ENCODE measurements at places on chromosomes 12 and 14.
A peak's percentile ranks its signal among the peaks of the same experiment; 100 is the strongest.

DNA sequence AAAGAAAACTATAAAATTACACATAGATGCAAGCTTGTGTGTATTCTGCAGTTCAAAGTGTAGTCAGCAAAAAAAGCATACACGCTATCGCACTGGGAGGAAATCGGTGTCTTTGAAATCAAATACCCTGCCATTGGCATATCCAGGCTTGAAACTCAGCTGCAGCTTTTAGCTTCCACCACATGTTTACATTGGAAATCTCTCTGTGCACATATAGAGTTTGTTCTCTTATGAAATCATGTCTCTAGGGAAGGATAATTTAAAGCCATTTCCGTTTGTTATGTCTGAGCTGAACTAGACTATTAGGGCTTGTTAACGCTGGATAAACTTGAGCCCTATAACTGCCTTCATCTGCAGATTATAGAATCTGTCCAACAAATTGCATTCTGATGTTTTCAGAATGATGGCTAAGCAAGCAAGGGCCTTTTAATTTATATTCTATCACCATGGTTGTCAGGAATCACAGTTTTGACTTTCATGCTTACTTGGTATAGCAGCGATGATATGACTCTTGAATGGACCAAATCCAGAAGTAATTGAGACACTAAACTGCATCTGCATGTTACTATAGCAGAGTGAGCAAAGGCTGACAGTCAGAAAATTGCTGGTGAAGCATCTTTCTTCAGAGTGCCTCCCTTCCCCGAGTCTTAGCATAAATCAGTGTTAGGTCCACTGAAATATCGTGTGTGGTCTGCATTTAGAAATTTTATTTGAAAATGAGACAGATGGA lies 442.8 kb downstream of the ZFP36L1 start:
- DNase-seq, result peak; percentile 35

DNA sequence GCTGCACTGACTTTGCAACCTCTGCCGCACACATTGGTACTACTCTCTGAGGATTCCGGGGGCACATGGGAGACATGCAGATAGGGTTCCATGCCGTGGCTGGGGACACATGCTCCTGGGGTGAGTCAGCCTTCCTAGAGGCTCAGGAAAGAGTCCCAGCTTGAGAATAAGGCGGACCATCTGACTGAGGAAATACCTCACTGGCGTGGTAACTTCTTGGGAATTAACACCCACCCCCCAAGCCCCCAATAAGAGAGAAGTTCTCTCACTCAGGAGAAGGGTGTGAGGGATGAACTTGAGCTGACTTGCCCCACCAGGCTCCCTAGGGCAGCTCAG lies 23.2 kb downstream of the PLXNC1 start:
- no peak for DNase-seq

GRCh38 chr14:66403183-66403582 lies 83.0 kb upstream of the CCDC196 start:
- DNase-seq, result peak; percentile 34

DNA sequence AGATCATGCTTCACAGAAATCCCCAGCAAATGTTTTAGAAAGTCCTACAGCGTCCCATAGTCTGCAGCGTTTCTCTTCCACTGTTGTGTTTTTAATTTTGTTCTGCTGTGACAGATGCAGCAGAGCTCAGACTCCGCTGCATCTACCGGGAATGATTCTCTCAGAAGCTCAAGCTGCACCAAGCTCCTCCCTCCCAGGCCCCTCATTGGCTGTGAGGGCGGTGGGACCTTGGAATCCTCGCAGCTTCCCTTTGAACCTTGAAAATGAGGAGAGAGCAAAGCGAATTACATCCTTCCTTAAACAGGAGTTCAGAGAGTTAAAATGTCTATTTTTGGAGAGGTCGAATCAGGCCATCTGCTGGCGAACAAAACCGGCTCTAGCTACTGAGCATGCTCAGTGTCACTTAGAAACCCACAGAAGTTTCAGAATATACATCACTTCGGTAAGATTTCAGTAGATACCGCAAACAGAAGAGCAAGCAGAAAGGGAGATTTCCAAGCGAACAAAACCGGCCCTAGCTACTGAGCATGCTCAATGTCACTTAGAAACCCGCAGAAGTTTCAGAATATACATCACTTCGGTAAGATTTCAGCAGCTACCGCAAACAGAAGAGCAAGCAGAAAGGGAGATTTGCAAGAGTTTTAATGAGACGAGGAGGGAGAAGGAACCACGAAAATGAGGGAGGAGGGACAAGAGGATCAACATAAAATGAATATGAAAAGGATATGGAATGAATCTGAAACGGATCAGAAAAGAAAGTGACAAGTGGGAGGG lies at the start of gene ABCD2:
TSS of gene ABCD2 (minus strand) at position 144 of the 774 bp plus-strand sequence. CDS start 188 bp downstream, outside the sequence.
- DNase-seq, result peak; percentile 18

DNA sequence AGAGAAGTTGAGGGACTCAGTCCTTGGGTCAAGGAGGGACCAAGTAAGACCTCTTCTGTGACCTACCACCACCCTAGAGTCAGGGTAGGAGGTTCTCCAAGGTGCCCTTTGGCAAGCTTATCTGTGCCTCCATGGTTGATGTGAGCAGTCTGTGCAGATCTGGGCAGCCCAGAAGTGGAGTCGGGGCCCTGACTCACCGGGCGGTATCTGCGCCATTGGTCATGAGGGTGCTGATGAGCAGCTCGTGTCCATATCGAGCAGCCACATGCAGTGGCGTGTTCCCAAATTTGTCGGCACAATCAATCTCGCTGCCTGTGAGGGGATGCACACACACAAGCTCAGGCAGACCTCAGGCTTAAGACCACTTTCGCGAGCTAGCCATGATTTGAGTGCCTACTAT lies 5.1 kb downstream of the ANKRD52 start:
- no peak for DNase-seq

- DNase-seq, result no peak
These were observed 742 bp downstream of the SPSB2 start for GRCh38 chr12:6872073-6873048.

DNA sequence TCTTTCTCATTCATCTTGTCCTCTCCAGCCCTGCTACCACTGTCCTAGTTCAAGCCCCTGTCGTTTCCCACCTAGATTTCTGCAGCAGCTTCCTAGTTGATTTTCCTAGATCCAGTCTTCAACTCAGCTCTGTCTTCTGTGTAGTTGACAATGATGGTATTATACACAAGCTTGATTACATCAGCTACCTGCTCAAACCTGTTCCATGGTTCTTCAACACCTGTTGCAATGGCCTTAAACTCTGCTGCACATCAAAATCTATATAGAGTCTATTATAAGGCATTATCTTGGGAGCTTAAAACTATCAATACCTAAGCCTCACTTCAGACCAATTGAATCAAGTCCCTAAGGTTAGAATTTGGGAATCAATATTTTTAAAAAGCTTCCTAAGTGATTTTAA lies 71.7 kb upstream of the PELI2 start:
- no peak for DNase-seq

DNA sequence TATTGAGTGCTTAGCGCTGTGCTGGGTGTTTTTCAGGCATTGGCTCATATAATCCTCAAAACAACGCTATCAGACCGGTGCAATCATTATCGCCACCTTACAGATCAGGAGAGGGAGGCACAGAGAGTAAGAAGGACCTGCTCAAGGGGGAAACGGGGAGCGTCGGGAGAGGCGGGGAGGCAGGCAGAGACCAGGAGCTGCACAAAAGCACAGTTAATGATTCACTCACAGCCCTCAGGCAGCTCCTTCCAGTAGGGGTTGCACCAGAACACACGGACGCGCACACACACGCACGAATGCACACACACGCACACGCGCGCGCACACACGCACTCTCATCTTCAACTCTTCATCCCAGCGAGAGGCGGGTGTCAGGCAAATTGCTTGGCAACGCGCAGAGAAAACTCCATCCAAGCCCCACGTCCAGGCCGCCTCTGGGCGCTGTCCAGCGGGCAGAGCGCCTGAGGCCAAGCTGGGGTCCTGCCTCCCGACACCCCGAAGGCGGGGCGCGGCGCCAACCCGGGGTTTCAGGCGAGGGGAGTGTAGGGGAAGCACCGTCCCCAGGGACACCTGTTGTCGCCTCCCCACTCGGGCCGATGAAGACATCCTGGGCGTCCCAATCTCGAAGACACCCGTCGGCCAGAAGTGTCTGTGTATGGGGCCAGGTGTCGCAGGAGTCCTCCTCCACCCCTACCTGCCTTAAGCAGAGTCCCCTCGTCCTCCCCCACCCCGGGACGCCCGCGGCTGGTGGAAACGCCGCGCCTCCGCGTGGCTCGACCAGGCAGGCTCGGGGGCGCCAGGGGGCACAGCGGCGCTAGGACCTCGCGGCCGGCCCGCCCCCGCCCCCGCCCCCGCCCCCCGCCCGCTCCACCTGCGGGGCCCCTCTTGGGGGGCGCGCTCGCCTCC lies 35.5 kb upstream of the STON2 start:
- DNase-seq, result no peak

DNA sequence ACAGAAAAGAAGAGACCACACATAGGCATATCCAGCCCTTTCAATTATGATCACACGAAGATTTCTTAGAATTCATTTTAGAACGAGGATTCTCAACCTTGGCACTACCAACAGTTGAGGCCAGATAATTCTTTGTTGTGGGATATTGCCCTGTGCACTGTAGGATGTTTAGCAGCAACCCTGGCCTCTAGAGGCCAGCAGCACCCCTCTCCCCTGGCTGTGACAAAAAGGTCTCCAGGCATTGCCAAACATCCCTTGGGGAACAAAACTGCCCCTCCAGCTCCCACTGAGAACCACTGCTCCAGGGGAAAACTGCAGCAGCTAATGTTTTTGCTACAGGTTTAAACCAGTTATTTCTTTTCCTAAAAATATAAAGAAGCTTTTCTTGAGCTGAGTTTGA lies 7.1 kb downstream of the NT5DC3 start:
- no peak for DNase-seq

DNA sequence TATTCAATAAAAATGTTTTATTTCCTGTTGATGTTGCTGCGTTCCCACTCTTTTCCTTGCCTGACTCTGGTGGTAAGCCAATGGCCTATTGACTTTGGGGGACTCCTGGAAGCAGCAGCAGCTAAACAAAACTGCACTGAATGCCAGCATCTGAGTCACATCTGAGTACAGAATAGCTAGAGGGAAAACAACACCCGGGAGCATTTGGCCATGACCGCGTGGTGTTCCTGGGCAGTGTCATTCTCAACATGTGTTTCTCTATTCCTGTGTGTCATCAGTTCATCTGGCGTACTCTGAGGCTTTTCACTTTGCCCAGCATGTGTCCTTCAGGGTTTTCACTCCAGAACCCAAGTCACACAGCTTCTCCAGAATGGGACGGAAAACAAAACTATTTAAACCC lies 238.8 kb downstream of the PAWR start:
- no peak for DNase-seq

DNA sequence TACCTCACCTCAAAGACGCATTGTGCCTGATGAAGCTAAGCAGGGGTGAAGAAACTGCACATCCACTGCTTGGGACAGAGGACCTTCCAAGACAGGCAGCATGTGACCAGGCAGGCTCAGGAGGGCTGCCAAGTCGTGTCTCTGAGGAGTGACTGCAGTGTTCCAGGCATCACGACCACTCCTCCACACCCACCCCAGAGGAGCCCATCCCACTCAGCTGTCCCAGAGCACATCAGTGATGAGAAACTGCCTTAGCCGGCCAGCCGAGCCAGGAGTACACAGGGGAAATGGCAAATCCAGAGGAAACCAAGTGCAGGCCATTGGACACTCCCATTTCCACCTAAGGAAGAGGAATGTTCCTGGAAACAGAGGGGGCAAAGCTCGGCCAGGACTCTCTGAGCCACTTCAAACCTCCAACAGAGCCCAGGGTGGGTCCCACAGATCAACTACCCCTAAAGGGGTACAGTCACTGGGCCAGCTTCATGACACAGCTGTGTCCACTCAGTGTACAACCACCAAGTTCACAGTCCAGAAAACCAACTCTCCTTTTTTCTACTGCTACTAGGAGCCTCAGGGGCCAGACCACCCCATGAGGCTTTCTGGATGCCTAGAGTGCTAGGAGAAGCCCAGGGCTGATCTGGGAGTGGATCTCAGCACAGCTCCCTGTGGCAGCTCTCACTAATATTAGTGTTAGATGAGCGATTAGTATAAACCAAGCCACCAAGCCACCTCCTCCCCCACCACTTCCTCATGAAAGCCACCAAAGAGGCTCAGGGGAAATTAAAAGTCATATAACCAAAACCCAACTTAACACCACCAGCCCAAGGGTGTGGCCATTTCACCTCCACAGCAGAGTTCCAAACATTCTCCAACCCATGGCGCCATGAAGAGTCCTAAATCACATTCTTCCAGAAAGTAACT lies 15.4 kb downstream of the PXN start:
- no peak for DNase-seq

GRCh38 chr12:66669541-66669940 lies 9.3 kb downstream of the GRIP1 start:
- no peak for DNase-seq

- peak; percentile 79 for DNase-seq
These were observed 26.1 kb upstream of the UBC start for GRCh38 chr12:124940393-124941169.

DNA sequence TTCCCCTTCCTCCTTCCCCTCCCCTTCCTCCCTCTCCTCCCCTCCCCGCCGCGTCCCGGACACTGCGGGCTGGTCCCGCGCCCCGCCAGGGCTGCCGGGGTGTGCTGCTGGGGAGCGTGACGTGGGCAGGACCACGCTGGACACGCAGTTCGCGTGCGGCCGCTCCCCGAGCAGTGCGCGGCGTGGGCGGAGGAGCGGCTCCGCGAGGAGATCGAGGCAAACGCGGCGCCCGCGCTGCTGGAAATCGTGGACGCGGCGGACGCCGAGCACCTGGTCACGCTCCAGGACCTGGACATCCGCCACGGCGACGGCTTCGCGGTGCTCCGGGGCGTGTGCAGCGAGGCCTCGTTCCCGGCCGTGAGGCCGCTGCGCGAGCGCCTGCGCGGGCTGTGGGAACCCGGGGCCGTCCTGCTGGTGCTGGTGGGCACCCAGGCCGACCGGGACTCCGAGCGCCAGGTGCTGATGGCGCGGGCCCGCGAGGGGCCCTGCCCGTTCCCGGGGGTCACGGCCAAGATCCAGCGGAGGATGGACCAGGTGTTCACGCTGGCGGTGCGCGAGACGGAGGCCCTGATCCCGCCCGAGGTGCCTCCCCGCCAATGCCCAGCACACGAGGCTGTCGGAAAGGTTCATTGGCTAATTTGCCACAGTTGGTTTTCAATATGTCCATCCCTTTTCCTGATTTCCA lies 84.3 kb downstream of the TNFAIP2 start:
- no peak for DNase-seq

GRCh38 chr14:81366214-81366613 lies 33.9 kb downstream of the STON2 start:
- DNase-seq, result peak; percentile 36

DNA sequence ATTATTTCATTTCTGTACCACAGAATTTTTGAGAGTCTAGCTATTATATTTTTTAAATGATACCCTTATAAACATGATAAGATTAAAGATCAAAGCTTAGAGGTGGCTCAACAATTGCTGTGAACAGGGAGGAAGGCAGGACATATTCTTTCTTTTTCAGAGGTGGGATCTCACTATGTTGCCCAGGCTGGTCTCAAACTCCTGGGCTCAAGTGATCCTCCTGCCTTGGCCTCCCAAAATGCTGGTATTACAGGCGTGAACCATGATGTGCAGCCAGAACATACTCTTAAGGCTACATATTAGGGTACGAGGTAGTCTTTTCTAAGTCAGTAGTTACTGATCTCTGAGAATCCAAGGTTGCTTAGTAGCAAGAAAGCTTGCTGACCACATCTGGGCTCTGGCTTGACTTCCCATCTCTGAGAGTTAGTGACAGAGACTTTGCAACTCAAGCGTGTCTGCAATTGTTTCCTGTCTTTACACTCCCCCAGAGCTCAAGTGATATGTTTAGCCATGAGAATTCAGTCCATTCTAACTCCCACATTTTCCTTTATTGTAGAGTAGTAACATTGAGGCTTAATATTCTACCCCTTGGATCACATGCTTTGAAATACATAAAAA lies 8.6 kb downstream of the RAB5B start:
- DNase-seq, result no peak

Data from LNCaP clone FGC (cell line).